ENCODE measurements at places on chromosomes 1 and 21.

DNA sequence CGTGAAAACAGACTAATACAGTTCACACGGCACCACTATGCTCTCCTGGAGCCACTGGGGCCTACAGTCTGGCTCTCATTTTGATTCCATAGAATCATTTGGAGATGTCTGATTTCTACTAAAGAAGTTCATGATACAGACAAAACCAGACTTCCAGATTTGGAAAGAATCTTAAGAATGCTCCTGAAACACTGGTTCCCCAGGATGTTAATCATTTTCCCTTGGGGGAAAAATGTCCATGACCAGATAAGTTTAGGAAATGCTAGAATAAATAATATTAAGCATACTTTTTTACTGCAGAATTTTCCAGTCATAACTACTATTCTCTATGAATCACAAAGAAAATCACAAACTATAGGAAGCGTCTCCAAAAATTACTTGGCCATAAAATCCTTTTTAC lies 63.0 kb upstream of the RGS7 start:
- no peak for DNase-seq

DNA sequence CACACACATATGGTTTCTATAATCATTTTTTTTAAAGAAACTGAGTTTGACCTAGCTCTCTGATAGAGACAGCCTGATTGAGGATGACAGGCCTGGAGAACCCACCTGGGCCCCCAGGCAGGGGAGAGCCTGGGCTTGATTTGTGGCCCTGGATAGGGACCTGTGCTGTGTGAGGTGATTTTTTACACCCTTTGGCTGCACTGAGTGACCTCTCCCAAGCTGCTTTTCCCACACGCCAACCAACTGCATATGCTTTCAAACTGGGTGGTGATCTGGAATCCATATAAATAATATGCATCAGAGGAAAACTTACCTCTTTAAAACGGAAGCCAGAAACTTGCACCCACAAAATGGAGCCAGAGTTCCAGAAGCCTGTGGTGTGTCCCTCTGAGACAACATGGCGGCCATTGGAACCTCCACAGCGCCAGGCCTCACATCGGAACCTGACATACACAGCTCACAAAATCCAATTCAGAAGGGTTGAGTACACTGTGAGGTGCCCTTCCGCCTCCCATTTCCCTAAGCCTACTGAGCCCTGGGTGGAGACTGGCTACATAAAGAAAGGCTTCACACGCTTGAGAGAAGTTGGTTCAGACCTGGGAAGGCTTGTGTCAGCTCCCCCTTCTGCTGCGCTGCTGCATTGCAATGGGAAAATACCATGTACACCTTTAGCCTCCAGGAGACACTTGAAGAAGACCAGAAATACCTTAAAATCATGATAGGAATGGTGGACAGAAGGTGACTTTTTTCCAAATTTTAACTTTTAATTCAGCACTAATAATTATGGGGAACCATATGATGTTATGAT lies 160.7 kb downstream of the HHIPL2 start:
- no peak for DNase-seq

- no peak for DNase-seq
Measured at GRCh38 chr1:179786815-179787685, 44.0 kb downstream of the FAM163A start.

GRCh38 chr1:115679141-115679611 lies 37.4 kb downstream of the VANGL1 start:
- DNase-seq: no peak

DNA sequence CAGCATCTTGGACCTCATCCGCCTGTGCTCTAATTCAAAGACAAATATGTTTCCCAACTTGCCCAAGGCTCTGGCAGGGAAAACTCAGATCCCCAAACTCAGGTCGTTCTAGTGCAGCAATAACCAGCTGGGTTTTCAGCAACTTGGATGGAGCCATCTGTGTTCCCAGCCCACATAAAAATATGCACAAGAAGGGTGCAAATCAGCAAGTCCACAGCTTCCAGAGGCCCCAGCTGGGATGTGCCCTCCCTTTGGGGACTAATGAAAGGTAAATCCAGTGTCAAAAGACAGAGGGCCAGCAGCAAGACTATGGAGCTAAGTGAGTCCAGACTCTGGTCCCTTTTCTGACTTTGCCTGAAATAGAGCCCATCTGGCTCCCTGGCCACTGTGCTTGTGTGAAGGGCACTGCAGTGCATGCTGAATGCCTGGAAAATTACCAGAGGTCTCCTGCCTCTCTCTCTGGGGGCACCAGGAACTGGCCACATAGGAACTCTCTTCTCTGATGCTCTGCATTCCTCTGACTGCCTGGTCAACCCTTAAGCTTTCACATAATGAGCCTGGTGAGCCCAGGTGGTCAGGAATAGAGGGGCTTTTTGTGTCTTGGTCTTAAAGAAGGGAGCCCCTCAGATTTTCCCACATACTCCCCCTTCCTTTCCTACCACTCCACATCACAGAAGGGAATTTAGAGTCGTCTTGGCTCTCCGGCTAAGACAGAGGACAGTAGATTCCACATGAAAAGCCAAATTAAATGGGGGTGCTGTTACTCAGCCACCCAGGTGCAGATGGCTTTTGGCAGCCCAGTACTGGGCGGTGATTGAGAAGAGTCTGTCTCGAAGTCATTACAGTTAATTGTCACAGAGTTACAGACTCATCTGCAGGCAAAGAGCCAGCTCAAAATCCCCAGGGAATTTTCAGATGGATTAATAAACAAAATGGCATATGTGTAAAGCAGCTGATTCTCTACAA lies 88.1 kb upstream of the C1orf21 start:
- no peak for DNase-seq

- DNase-seq: no peak
Measured at GRCh38 chr1:22850681-22851080, 122.0 kb downstream of the LACTBL1 start.

DNA sequence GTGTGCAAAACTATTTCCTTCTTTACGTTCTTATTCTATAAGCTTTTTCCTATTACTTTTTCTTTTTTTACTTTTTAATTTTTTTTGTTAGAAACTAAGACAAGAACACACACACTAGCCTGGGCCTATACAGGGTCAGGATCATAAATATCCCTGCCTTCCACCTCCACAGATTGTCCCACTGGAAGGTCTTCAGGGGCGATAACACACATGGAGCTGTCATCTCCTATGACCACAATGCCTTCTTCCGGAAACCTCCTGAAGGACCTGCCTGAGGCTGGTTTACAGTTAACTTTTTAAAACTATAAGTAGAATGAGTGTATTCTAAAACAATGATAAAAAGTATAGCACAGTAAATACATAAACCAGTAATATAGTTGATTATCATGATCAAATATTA lies 10.3 kb upstream of the FAM89A start:
- no peak for DNase-seq

DNA sequence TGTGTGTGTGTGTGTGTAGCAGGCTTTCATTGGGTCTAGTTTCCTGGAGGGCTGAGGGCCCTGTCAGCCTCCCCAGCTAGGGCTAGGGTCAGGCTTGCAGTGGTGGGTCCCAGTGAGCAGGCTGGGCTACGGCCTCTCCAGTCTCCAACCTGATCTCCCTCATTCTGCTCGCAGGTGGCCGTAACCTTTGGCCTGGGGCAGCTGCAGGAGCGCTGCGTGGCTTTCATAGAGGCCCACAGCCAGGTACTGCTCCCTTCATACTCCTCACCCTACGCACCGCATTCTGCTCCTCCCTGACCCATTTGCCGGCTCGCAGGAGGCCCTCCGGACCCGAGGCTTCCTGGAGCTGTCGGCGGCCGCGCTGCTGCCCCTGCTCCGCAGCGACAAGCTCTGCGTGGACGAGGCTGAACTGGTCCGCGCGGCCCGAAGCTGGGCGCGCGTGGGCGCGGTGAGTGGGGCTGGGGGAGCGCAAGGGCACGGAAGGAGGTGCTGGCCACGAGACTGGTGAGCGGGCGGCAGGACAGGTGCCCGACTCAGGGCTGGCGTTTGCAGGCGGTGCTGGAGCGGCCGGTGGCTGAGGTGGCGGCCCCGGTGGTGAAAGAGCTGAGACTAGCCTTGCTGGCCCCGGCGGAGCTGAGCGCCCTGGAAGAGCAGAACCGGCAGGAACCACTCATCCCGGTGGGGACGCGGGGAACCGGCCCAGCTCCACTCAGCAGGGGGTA lies 4.7 kb downstream of the BTBD19 start:
- DNase-seq: no peak

- no peak for DNase-seq
Measured at GRCh38 chr1:196271212-196271947, 336.9 kb downstream of the KCNT2 start.

- DNase-seq: peak; percentile 14
Measured at GRCh38 chr1:228093050-228093906, 9.8 kb downstream of the C1orf35 start.

DNA sequence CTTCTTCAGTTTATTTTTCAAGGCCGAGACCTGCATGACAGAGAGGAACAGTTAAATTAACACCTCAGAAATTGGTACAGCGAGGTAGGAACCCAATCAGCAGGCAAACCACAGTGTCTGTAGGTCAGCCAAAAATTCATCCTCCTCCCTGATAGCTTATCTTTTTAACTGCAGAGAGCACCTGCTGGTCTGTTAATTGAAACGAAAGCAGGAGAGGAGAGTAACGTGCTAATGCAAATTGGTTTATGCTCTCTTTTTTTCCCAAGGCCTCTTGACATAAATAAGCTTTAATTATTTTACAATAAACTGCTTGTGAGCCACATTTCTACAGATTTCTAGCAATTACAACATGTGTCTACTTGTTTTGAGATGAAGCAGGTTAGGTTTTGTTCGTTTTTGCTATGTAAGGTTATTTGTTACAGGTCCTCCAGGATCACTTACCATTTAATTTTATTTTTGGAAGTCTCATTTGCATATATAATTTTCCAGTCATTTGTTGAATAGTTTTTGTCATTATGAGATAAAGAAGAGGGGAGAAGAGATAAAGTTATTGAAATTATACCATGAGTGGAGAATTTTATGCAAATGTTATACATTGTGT lies 179.9 kb downstream of the DENND1B start:
- DNase-seq: no peak

DNA sequence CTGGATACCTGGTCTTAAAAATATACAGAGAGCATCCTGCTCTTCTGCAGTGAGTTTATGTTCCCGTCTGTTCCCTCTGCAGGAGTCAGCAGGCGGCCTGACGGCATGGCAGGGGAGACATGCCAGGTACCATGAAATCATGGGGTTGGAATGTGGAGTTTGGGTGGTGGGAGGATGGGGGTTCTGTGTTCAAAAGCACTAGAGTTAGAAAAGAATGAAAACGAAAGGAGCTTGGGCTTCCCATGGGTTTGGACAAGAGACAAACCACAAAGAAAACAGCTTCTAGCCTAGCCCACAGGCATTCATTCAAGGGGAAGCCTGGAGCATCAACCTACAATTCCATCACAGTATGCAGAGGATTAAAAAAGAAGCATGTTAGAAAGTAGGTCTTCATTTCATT lies 59.9 kb downstream of the WARS2 start:
- DNase-seq: no peak

All from activated T-cell treated with anti-CD3 and anti-CD28 coated beads, Interleukin-2, amount 50 U/mL, for 48 hours (primary cell).